Muscle of leg (tissue), 16 donors: ENCODE measurements at places on chromosomes 11 and 22.
A peak's percentile ranks its signal among the peaks of the same experiment; 100 is the strongest.

GRCh38 chr22:20154602-20155187, 3.8 kb upstream of the CCDC188 start:
- no peak for DNase-seq

- DNase-seq: no peak
Measured at GRCh38 chr22:20029550-20030225, 8.8 kb downstream of the TANGO2 start.

DNA sequence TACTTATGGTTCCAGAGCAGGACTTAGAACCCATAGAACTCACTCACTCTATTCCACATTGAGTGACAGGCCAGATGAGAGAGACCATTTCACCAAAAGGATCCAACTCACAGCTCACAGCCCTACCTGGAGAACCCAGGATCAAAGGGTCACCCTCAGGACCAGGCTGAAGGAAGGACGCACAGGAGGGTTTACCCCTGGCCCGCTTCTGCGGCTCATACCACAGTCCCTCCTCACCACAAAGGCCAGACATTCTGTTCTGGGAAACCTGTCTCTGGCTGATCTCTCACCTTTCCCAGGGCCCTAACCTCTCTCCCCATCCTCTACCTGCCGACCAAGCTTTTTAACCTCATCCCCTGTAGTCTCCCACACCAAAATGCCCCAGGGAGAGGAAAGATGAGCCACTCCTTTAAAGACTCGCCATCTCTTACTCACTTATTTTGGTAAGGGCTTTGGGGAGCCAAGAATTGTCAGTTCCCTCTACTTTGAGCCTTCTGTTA, 4.7 kb downstream of the FOSL1 start:
- DNase-seq: no peak

- no peak for DNase-seq
Measured at GRCh38 chr11:2355000-2355644, 22.0 kb upstream of the CD81 start.

DNA sequence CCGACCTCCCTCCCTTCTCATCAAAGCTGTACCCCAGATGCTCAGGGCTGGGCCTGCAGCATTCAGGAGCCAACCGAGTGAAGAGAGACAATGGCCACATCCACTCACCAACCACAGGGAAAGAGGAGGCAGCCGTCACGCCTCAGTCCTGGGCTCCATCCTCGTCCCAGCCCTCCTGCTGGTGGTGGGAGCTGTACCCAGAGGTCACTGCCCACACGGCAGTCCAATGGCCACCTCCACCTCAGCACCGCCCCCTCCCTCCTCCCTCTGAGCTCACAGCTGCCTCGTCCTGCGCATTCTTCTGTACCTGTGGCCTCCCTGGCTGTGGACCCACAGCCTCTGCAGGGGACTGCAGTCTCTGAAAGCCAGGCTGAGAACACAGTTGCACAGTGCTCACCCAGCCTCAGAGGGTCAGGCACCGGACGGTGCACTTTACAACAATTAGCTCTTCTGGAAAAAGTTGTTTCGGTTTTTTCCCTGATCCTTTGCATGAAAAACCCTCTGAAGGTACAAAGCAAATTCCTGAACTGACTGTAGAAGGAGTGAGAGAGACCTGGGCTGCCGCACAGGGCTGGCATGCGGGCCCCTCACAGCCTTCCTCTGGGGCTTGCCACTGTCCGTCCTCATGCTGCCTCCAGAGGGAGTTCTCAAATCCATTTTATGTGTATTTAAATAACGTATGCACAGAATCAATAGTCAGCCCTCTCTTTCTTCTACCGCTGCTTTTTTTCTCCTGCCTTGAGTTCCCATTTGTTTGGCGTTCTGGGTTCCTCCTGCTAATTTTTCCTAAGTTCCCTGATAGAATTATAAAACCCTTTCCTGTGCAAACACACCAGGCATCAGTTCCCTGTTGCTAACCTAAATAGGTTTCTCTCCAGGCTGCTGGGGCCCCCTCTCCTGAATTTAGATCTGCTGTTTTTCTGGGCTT, 52.7 kb downstream of the PHF21B start:
- DNase-seq: no peak

- DNase-seq: peak; percentile 93
Measured at GRCh38 chr11:13229711-13230318, 47.8 kb upstream of the BMAL1 start.

- no peak for DNase-seq
Measured at GRCh38 chr11:120554766-120555432, 43.4 kb downstream of the GRIK4 start.

DNA sequence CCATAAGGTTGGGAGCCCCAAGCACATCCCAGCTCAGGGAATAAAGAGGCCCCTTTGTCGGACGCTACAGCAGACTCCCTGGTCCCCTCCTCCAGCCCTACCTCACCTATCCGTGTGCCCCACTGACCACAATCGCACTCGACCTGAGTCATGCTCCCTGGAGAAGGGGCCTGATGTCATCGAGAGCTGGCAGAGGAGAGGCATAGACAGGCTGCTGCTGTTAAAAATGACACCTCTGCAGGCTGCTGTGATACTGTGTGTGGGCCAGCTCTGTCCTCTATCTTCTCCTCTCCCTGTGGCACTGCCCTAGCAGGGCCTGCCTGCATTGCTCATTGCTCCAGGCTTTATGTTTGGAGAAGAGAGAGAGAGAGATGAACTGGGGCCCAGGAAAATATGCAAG, 123.4 kb upstream of the SYT13 start:
- no peak for DNase-seq

- DNase-seq: peak; percentile 93
Measured at GRCh38 chr11:3840870-3841425, at the start of gene RHOG. TSS of gene RHOG (minus strand) at chr11:3840959. CDS start at chr11:3828138, 12,821 bp downstream.

DNA sequence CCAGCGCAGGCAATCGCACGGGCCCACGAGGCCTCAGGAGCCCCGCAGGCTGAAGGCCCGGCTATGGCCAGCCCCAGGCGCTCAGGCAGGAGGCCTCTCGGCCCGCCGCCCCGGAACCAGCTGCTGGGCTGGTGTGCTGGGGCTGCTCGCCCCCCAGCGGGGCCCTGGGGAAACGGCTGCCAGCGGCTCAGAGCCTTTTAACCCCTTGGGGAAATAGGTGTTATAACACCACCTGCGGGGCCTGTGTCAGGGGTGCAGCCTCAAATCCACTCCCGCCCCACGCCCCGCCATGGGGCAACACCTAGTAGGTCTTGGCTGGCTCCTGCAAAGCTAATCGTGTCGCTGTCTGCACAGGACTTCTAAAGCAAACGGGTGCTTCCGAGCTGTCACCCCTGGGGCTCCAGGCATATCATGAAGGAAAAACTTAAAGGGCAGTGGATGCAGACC, 237.4 kb downstream of the TTC28 start:
- DNase-seq: peak; percentile 86

DNA sequence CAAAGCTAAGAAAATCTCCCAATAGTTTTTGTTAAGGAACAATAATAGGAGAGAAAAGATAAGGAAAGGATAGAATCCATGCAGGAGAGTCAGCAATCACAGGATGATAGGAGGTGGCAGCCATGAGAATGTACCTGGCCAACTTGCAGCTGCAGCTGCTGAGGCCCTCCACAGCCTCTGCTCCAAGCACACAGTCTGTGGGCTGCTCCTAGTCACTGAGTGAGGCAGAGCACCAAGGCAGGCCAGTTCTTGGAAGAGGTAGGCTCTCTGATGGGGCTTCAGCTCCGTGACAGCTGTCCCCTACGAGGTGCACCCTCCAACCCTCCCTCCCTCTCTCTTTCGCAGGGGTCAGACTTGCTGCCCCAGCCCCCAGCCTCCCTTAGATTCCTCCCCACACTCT, 5.5 kb upstream of the KCNJ1 start:
- DNase-seq: no peak

GRCh38 chr22:43883719-43884415, 7.9 kb downstream of the PNPLA5 start:
- DNase-seq: no peak

- peak; percentile 13 for DNase-seq
Measured at GRCh38 chr11:106958517-106959248, 59.6 kb downstream of the GUCY1A2 start.

DNA sequence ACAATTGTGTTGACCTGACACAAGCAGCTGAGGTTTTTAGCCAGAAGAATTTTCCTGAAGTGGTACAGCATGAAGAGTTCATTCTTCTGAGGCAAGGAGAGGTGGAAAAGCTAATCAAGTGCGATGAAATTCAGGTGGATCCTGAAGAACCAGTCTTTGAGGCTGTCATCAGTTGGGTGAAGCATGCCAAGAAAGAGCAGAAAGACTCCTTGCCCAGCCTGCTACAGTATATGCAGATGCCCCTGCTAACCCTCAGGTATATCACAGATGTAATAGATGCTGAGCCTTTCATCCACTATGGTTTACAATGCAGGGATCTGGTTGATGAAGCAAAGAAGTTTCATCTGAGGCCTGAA, 12.9 kb upstream of the SCARF2 start:
- DNase-seq: no peak

- no peak for DNase-seq
Measured at GRCh38 chr11:120199613-120200012, 11.2 kb upstream of the OAF start.

- no peak for DNase-seq
Measured at GRCh38 chr22:39365492-39365780, 15.6 kb downstream of the SYNGR1 start.

GRCh38 chr11:17933708-17934107, 79.1 kb downstream of the SERGEF start:
- DNase-seq: peak; percentile 58

GRCh38 chr11:72010529-72011233, 12.0 kb downstream of the IL18BP start:
- no peak for DNase-seq

GRCh38 chr22:37996079-37996478, 11.7 kb upstream of the SOX10 start:
- no peak for DNase-seq

GRCh38 chr11:125264100-125265022, 99.8 kb downstream of the PKNOX2 start:
- peak; percentile 71 for DNase-seq

- DNase-seq: no peak
Measured at GRCh38 chr11:1560649-1561251, 11.3 kb downstream of the DUSP8 start.

DNA sequence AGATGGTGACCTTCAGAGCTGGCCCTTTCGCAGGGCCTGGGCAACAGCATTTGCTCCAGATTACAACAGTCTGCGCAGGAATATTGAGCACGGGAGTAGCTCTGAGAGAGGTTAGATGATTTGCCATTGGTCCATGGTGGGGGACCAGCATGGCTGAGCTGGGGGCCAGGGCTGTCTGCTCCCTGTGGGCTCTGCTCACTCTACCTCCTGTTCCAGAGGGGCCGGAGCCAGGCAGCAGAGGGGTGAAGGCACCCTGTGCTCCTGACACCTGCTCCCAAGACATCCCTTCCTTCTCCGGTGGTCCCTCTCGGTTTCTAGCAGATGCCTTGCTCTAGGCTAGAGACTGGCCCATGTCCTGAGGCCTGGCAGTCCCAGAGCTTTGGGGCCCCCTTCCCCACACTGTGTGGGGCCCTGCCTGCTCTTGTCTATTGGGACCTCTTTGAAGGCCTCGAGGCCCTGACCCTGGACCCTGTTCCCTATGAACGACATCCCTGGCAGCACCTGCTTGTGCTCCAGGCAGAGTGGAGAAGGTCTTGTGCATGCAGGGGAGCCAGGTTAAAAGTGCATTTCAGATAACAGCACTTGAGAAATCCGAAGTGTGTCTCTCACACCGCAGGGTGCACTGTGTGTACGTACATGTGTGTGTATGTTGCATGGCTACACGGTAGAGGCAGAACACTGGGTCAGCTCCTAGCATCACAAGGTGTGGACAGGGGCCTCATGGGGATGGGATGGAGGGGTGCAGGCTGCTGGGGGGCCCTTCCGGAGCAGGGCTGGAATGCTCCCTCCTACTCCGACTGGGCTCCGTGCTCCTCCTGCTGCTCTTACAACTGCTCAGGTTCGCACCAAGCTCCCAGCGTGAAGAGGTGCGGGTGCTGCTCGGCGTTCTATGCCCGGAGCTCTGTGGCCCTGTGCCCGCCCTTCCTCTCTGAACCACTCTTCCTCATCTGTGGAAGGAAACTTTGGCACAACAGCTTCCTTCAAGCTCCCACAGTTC, 123.3 kb upstream of the B3GAT1 start:
- DNase-seq: no peak

DNA sequence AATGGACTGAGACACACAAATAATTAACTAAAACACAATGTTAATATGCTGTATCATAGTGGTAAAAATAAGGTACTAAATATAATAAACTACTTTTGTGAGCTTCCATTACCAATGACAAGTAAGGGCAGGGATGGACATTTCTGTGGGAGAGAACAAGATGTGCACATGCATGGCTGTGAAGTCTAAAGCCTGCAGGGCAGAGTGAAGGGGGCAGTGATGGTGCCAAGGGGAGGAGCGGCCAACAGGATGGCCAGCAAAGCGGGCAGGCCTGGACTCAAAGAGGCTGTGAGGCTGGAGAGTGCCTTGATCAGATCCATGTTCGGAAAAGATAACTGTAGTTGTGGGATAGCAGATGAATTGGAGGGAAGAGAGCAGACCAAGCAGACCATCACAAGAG, 12.5 kb downstream of the DESI1 start:
- no peak for DNase-seq

- DNase-seq: no peak
Measured at GRCh38 chr11:100927579-100927978, 202.0 kb downstream of the PGR start.

GRCh38 chr11:80958361-80958760, 1517.5 kb upstream of the TENM4 start:
- DNase-seq: peak; percentile 57

GRCh38 chr11:133163463-133164419, 368.6 kb downstream of the OPCML start:
- DNase-seq: peak; percentile 71

DNA sequence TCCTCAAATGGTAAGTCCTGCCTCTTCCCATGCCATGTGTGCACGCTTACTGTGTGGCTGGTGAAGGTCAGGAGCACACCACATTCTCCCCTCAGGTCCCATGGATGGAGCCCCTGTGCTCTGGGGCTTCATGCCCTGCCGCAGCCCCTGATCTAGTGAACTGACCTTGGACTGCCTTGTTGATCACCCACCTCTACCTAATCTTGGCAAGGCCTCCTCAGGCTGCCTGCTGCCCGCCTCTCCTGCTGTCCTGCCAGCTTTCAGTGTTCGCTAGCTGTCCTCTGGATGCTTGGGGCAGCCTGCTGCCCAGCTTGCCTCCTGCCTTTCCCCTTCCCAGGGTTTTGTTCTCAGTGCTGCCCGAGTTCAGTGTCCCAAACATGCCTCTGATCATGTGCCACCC, 38.1 kb downstream of the CABIN1 start:
- no peak for DNase-seq

- DNase-seq: peak; percentile 88
Measured at GRCh38 chr11:77187776-77188632, 60.0 kb downstream of the MYO7A start.
